ENCODE measurements at places on chromosomes 2 and 18.
A peak's percentile ranks its signal among the peaks of the same experiment; 100 is the strongest.

DNA sequence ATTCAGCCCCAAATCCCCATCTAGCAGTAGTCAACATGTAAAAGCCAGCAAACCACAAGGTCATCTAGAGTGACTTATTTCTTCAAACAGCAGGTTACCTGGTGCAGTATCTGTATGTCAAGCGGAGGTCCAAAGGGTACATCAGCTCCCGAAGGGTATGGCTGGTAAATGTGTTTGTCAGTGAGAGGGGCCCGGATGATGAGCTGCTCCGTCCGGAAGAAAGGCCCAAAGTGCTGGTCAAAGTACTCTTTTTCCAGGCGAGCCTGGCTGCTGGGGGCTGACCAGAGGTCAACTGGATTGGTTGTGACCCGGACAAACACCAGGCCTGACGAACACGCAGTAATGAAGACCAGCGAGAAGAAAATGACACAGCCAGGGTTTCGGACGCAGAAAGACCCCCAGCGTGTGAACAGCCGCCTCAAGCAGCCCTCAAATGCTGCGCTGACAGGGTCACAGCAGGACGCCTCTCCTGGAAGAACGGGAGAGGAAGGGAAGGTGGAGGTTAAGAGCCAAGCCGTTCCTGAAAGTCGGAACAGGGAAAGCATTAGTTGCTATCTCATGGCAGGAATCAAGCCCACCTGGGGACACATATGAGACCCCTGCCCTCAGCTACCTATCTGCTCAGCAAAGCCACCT is 30.0 kb downstream of the NPC1 start:
- DNase-seq = no peak

DNA sequence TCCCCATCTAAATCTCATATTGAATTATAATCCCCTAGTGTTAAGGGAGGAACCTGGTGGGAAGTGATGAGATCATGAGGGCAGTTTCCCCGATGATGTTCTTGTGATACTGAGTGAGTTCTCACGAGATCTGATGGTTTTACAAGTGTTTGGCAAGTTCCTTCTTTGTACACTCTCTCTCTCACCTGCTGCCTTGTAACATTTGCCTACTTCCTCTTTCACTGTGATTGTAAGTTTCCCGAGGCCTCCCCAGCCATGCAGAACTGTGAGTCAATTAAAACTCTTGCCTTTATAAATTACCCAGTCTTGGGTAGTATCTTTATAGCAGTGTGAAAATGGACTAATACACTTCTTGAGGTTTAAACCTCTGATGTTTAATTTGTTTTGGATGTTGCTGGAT is 177.5 kb downstream of the CD8B2 start:
- DNase-seq = no peak

DNA sequence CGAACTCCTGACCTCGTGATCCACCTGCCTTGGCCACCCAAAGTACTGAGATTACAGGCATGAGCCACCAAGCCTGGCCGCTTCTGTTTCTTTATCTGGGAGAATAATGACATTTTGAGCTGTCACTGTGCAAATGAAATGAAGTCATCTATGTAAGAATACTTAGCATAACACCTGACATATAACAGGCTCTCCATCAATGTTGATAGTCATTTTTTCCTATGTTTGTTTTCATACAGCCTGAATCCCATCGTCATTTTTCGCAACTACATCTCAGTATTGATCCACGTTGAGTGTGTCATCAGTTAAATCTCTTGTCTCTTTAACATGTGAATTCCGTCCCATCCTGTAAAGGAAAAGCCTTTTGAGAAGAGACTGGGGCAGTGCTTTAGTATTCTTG is 6.4 kb upstream of the CAPN14 start:
- DNase-seq = no peak

DNA sequence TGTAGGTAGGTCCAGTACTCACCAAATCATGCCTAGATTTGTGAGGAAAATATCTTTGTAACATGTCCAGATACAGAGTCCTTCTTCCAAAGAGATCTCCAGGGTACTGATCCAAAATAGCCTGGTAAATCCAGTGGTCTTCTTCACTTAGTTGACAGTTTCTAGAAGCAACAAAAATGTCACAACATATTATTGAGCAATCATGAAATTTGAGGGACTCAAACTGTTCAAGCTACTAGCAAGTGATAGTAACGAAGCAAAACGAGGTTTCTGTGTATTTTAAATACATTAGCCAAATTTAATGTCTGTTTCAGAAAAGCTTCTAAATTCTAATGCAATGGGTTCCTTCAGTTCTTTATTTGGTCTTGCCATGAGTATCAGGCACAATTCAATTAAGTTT is 142.8 kb downstream of the CCDC148 start:
- DNase-seq = no peak

DNA sequence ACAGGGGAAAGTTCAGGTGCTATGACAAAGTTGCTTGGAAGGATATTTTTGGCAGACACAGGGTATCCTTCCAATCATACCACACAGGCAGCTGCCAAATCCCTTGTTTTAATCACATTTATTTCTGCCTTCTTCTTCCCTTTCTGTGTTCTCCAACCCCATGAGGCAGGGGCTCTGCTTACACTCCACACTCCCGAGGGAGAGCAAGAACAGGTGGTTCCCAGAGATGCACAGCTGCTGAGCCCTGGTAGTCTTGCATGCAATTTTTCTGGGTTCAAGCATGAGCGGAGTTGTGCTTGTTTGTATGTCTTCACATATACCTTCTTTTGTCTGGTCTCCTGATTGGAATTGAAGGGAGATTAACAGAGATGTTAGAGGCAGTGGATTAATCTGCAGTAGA is 251.7 kb upstream of the ST6GAL2 start:
- DNase-seq = no peak

DNA sequence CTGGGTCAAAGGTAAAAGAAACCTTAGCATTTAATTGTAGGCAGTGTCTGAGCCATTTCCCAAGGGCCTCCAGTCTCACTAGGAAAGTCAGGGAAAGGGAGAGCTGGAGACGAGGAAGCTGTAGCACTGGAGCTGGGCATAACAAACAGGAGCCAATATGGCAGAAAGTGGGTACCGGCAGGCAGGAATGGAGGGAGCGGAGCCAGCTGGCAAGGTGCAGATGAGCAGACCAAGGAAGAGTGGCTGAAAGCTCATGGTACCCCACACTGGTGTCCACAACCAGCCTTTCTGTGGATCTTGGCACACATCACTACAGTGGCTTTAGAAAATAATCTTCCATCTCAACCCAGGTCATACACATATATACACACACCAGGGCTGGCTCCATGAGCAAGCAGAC is 40.0 kb downstream of the ANKRD44 start:
- DNase-seq = no peak

DNA sequence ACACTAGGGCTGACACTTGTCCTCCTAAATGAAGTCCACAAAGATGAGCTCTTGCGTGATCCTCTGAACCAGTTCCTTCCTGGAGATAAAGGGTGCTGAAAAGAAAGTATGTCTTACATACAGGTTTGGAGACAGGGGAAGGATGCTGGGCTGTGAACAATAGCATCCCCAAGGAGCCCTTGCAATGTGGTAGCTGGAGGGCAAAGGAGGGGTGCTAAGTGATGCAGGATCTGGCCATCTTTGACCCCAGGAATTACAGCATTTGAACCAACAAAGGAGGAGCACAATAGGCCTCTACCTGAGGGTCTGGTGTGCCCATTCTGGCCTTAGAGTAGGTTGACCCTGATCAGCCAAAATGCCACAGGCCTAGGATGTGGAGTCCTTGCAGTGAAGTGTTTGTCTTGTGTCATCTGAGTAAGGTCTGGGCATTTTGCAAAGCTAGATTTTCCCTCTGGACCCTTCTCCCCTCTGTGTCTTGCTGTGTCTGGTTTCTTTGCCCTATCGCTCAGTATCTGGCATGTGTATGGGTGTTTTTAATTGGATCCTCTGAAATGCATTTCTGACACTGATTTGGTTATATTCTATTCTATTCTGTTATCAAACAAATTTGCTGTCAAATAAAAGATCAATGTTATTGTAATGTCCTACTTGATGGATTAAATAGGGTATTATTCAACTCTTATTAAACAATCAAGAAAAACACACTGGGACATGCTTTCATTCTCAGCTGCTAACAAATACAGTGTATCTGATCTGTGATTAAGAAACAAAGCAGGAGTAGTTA is 364.8 kb upstream of the MEIS1 start:
- DNase-seq = no peak

DNA sequence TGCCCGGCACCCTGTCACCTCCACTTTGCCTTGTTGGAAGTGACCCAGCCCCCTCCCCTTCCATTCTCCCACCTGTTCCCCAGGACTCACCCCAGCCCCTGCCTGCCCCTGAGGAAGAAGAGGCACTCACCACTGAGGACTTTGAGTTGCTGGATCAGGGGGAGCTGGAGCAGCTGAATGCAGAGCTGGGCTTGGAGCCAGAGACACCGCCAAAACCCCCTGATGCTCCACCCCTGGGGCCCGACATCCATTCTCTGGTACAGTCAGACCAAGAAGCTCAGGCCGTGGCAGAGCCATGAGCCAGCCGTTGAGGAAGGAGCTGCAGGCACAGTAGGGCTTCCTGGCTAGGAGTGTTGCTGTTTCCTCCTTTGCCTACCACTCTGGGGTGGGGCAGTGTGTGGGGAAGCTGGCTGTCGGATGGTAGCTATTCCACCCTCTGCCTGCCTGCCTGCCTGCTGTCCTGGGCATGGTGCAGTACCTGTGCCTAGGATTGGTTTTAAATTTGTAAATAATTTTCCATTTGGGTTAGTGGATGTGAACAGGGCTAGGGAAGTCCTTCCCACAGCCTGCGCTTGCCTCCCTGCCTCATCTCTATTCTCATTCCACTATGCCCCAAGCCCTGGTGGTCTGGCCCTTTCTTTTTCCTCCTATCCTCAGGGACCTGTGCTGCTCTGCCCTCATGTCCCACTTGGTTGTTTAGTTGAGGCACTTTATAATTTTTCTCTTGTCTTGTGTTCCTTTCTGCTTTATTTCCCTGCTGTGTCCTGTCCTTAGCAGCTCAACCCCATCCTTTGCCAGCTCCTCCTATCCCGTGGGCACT is 4.5 kb downstream of the RETREG2 start:
- DNase-seq = no peak

DNA sequence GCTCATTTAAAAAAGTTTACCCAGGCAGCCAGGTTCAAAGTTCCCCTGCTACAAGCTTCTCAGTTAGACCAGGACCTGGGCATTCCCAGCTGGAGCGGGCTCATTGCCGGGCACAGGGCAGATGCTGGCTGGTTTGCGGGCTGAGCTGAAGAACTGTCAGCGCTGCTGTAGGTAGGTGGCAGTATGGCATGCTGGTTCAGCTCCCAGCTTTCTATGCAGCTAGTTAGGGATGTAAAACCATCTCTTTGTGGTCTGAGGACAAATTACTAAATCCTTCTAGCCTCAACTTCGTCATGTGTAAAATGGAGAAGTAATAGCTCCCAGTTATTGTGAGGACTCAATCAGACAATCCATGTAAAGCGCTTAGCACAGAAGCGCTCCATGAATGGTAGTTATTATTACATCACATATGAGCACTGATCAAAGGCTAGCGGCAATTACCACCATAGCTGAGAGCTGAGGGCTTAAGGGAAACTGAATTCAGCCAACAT is 2.4 kb upstream of the LDLRAD4 start:
- DNase-seq = peak; percentile 20

DNA sequence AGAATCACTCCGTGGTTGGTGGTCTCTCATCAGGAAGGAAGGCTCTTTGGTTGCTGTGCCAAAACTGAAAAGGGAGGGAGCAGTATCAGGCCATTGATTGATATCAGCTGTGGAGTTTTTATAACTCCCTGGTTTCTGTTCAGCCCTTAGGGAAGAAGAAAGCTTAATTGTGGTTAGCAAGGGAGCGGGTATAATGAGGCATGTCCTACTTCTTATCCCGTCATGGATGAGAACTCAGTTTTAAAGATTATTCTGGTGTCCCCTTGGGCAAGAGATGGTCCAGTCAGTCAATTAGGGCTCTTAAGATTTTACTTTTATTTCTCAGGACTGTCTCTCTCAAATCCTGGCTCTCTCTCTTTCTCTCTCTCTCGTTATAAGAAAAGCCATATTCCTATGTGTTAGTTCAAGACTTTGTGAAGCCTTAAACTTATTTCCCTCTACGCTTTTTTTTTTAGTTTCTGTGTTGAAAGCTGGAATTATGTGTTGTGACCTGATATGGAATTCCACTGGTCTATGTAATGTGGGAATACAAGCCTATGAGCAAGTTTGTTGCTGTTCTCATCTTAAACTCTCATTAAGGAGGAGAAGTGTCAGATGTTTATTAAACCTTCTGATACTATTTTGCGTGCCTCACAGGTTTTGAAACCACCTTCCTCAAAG is 514.0 kb upstream of the CDH2 start:
- DNase-seq = peak; percentile 80

DNA sequence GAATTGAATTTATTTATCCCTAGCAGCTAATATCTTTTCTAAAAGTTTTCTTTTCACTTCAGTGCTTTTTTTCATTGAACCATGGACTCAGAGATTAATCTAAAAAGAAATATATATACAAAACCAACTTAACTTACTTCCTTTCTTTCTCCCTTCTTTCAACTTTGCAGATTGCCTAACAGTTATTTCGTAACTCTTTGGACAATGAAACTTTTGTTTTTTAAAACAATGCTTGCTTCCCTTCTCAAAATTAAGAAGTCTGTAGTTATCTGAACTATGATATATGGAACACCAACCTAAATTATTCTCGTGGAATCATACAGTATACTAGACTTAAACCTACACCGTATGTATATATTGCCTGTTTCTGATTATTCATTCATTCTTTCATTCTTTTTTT is 62.9 kb downstream of the MIB1 start:
- peak; percentile 4 for DNase-seq

DNA sequence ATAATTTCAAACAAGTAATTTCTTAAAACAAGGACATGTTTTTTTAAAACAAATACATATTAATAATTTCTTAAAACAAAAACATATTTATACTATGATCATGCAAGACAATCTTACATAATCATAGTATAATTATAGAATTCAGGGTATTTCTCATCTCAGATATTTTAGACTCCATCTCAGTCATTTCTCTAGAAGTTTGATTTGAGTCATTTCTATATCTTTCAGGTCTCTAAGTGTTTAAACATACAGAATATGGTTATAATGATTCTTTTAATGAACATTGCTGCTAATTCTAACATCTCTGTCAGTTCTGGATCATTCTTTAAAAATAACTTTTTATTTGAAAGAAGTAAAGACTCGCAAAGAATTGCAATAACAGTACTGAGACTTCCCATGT is 154.2 kb upstream of the KYNU start:
- no peak for DNase-seq

GRCh38 chr2:230949966-230950873 is 25.2 kb upstream of the GPR55 start:
- no peak for DNase-seq

DNA sequence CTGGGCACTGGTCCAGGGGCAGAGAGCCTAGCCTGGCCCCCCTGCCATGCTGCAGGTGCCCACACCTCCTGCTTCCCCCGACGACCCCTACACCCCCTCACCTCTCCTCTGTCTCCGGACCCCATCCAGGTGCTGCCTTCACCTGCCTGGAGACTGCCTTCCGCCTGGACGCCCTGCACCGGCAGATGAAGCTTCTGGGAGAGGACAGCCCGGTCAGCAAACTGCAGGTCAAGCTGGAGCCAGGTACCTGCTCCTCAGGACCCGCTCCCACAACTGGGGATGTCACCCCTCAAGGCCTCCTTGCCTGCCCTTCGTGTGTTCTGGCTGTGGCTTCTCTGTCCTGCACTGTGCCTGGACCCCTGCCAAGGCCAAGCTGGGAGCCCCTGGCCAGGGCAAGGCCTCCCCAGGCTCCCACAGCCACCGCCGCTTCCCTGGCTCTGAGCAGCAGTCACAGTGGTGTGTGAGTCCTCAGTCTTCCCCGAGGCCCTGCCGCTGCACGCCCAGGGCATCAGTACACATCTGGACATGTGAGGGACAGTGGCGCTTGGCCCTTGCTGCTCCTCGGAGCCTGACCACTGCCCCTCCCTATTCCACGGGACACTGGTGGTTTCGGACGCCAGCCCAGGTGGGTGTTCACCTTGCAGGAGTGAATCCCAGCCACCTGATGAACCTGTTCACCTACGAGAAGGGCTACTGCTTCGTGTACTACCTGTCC is 6.3 kb downstream of the RNPEPL1 start:
- DNase-seq = no peak

Measured in foreskin keratinocyte (primary cell).